ENCODE measurements at places on chromosomes 12 and 14.

GRCh38 chr14:34220921-34221320 is 241.1 kb downstream of the SPTSSA start:
- DNase-seq: no peak

DNA sequence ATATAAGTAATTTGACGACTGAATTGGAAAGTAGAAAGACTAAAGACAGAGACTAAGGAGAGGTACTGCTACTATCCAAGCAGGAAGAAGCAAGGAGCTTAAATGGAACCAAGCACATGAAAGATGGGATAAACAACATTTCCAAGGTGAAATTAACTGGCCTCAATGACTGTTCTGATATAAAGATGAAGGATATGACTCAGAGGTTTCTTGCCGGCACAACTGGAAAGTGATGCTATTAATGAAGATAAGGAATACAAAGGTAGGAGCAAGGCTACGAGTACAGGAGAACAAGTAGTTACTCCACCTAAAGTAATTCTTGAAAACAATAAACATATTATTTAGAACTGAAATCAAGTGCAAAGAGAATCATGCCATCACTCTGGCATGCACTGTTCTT is 6.4 kb downstream of the SNX6 start:
- no peak for DNase-seq

DNA sequence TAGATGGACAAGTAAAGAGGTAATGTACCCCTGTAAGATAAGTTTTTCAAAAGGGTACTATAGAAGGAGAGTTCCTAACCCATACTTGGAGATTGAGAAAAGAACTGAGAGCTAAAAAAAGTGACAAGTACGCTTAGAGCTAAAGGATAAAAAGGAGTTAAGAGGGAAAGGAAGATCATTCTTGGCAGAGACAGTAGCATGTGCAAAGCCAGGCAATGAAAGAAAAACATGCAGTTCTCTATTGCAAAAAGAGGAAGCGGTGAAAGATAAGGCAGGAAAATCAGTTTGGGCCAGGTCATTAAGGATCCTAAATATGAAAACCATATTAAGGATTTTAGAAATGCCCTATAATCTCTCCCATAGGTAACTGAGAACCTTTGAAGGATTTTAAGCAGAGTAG is 500.4 kb upstream of the GARIN6 start:
- DNase-seq: no peak

- DNase-seq: no peak
Observed at GRCh38 chr14:101598159-101598558, 36.9 kb downstream of the DIO3 start.

- DNase-seq: no peak
Observed at GRCh38 chr12:46825591-46826414, at the start of gene SLC38A4. SLC38A4 (minus strand) TSS chr12:46825997; CDS start chr12:46793071, 32,926 bp downstream.

DNA sequence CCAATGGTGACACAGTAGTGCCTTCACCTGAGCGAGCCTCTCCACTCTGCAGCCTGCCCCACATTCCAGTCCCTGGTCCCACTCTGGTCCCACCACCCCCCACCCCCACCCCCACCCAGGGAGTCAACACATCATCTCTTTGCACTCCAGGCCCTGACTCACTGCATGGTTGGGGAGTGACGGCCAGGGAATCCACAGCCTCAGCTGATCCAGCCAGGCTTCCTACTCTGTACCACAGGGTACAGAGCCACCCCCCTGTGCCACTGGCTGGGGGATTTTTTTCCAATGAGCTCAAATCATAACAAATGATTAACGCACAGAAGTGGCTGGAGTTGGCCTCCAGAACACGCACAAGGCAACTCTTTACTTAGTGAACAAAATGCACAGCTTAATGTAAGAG is 233.7 kb downstream of the NTF3 start:
- DNase-seq: no peak

GRCh38 chr12:62625228-62625627 is 158.6 kb downstream of the MON2 start:
- DNase-seq: no peak

DNA sequence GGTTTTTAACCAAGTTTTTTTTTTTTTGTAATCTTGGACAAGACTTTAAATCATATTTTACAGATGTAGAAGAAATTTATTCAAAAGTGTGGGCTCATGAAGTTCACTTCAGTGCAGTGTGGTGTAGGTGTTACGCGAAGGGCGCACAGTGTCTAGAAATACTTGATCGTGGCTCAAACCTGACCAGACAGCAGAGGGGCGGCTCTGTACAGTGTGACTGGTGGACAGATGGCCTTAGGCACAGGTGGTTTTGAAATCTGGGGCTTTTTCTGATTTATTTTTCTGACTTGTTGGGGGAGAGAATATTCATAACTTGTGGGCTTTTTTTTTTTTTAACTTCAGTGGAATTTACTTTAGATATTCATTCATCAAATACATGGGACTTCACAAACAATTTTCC is 179.2 kb downstream of the PELI2 start:
- DNase-seq: no peak

- DNase-seq: no peak
Observed at GRCh38 chr14:88130057-88130432, 125.1 kb downstream of the GPR65 start.

DNA sequence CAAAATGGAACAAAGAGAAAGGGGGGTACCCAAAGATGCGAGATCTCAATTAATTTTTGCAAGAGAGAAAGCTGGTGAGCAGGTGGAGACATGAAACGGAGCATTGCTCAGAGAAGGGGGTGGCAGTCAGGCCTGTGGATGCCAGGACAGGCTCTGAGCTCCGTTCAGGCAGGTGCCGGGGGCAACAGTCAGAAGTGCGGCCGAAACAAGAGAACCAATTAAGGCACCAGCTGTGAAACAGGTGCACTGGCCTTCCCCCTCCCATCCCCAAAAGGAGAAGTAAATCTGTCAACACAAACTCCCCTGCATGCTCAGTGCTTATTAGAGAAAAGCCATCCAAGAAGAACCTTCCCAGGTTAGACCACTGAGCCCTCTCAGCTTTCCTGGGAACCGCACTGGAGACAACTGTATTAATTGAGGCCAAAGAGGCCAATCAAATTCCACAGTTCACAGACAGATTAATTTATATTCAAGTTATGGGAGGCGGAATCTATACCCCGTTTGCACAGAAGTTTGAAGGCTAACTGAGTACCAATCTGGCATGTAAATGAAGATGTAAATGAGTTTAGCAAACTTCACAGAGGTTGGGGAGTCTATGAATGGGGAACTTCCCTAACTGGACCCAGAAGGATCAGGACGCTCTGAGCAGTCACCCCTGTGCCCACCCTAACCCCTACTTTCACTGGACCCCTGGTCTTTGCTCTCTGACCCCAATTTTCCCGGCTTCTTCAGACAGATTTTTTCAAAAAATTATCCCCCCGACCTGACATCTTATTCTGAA is 20.9 kb downstream of the OAS2 start:
- DNase-seq: no peak

- no peak for DNase-seq
Observed at GRCh38 chr12:62860020-62860419, 74.9 kb downstream of the PPM1H start.

DNA sequence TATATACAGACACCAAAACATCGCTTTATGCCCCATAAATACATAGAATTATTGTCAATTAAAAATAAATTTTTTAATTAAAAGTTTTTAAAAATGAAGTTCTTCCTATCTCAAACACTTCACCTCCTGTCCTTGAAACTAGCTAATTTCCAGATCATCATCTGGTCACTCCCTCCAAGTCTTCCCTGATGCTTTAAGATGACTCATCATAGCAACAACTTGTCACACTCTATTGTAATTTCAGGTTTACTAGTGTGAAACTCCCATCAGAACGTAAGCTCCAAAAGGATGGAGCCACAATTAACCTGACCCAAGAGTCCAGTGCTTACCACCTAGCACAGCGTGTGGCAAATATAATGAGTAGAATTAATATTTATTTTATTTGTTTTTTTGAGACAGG is 16.3 kb downstream of the GXYLT1 start:
- no peak for DNase-seq

- no peak for DNase-seq
Observed at GRCh38 chr14:27387463-27387862, 789.6 kb upstream of the NOVA1 start.

DNA sequence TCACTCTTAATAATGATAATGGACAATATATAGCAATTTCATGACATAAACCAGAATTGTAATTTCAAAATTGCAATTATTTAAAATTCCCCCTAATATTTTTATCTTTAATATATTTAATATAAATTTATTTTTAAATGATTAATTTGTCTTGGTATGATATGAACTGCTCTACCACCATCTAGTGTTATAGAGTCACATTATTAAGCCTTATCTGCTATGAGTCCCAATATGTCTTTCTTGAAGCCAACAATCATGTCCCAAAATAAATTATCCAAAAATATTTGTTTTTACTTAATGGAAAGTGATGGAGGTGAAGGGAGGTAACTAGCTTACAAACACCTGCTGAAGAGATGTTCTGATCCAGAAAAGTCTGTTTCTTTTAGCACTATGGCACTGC is 151.4 kb downstream of the KCNC2 start:
- no peak for DNase-seq

DNA sequence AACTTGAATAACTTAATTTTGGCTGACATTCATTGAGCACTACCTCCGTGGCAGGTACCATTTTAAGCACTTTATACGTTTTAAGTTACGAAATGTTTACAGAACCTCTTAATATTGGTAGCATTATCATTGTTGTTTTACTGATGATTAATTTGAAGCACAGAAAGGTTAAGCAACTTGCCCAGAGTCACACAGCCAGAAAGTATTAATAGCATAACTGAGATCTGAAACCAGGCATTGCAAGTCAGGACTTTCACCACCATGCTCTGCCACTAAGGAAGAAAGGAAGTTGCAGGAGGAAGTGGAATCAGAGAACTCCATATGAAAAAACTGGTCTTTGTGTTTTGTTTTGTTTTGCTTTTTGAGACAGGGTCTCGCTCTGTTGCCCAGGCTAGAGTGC is 28.2 kb upstream of the BCAT1 start:
- no peak for DNase-seq

DNA sequence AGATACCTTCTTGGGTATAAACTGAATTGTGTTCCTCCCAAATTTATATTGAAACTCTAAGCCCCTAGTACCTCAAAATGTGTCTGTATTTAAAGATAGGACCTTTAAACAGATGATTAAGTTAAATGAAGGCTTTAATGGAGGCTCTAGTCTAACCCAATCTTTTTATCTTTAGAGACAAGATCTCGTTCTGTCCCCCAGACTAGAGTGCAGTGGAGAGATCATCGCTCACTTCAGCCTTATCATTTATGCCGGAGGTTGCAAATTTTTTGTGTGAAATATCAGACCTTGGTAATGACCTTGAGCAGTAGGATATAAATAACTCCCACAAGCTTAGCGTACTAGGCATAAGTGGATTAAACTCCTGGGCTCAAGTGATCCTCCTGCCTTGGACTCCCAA is 81.8 kb downstream of the C14orf132 start:
- no peak for DNase-seq

DNA sequence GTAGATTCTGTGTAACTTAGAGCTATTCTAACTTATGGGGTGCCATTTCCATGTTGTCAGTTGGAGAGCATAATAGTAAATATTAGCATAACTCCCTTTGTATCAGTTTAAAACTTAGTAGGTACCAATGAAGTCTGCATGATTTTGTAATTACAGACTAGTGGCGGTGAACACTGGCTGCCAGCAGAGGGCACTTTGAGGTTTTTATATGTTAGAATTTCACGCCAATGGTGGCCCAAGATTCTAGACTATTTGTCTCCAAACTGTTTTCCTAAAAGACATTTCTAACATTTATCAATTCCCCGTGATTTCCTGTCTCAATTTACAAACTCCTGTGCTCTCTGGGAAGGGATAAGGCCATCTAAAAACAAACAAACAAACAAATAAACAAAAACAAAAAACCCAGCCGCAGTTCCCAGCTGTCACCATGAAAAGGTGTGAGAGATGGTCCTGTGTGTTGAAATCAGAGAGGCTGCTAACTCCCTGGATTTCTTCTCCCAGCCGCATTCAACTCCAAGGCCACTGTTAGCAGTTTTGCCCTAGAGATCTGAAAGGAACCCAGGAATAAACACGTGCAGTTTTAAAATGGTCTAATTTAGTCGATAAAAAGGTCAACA is 57.6 kb downstream of the BRMS1L start:
- peak; percentile 60 for DNase-seq

DNA sequence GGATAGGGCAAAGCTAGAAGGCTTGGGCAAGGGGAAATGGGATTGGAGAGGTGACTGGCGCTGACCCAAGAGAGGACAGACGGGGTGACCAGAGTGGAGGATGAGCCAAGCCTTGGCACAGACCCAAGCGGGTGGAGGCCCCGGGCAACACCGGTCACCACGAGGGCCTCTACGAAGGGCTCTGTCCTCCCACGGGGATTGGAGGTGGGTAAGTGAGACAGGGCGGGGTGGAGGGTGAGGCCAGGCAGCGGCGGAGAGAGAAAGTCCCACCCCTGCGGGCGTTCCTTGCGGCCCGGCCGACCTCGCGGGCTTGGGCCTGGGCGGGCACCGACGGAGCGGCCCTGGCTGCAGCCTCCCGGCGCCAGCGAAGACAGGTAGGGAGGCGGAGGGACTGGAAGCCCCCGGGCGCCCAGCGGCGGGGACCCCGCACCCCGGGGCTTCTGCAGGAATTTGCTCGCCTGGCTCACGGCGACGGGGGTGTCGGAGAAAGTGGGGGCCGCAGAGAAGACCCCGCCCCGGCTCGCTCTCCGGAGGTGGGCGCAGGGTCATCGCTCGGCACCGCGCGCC is at the start of gene PAPLN:
Gene PAPLN, plus strand, starts transcription at position 288 of the 567 bp plus-strand sequence. CDS start 2,273 bp downstream, outside the sequence.
- no peak for DNase-seq

- peak; percentile 70 for DNase-seq
Observed at GRCh38 chr12:71503579-71504391, 64.2 kb downstream of the LGR5 start.

GRCh38 chr14:79009286-79009685 is 839.1 kb downstream of the NRXN3 start:
- DNase-seq: no peak

- DNase-seq: no peak
Observed at GRCh38 chr14:74684434-74684833, 28.4 kb downstream of the AREL1 start.

DNA sequence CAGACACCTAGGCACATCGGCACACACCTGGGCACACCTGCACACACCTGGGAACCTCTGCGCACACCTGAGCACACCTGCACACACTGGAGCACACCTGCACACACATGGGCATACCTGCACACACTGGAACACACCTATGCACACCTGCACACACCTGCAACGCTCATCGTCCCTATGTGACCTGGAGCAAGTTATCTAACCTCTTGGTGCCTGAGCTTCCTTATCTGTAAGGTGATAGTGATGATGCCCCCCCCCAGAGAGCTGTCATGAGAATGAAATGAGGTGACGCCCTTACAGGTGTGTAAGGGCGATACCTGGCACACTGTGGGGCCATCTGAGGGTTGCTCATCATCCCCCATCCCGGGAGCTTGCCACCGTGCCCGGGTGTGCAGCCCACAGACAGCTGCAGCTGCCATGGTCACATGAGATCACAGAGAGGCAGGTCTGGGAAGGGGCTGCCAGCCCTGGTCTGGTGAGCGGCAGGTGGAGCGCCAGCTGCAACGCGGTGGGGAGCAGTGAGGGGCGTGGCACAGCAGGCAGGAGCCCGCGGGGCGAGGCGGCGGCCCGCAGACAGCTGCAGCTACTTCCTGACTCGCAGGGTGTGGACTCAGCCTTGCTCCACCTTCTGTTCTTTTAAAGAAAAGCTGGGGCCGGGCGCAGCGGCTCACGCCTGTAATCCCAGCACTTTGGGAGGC is 59.9 kb upstream of the FBRSL1 start:
- DNase-seq: peak; percentile 92

All from NCI-H748 treated with DMSO at 0.1 percent for 48 hours (cell line).